ENCODE measurements at places on chromosomes 4 and X.

- DNase-seq = peak; percentile 52
Observed at GRCh38 chr4:145938618-145939440, at the start of gene ZNF827. Gene ZNF827 (minus strand): TSS chr4:145938823. CDS start chr4:145938407, 416 bp downstream.

GRCh38 chrX:34555481-34555880, 101.6 kb downstream of the TMEM47 start:
- no peak for DNase-seq

- no peak for DNase-seq
Observed at GRCh38 chrX:8235026-8235425, 64.0 kb upstream of the VCX2 start.

- no peak for DNase-seq
Observed at GRCh38 chr4:87971866-87972265, 3.6 kb upstream of the SPP1 start.

DNA sequence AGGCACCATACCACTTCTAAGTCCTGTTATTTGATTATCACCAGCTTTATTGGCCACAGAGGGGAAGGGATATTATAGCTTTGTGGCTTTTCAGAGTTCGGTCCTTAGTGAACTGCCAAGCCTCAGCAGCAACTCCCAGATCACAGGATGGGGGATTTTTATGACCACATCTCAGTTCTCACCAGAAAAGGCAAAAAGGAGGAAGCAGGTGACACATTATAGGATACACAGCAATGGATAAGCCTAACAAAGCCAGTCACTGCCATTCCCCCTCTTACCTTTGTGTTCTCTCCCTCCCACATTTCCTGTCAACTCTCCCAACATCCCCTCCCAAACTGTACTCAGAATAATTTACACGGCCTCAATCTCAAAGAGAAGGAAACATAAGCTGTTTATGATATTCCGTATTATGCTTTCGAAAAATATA, 142.8 kb downstream of the MGST2 start:
- DNase-seq = no peak

DNA sequence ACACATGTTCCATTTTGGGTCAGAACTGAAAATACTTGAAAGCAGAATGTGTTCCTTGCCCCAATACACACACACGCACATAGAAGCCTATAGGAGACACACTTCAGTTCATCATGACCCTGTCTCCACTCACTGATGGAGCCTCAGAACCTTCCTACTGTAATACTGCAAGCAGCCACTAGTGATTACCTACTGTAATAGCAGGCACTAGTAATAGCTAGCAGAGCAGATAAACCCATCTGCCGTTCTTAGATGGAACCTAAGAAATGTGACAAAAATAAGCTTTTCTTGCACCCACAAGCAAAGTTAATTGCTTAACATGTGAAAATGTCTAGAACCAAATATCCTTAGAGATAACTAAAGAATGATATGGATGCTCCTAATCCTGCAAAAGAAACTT, 13.6 kb downstream of the AMTN start:
- DNase-seq = no peak

DNA sequence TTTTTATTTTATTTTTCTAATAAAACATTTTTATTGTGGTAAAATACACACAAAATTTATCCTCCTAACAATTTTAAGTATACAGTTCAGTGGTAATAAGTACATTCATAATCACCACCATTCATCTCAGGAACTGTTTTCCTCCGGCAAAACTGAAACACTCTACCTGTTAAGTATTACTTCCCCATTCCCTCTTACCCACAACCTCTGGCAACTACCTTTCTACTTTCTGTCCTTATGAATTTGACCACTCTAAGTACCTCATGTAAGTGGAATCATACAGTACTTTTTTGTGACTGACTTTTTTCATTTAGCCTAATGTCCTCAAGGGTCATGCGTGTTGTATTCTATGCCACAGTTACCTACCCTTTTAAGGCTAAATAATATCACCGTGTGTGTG, 21.1 kb upstream of the HSFX4 start:
- DNase-seq = no peak

DNA sequence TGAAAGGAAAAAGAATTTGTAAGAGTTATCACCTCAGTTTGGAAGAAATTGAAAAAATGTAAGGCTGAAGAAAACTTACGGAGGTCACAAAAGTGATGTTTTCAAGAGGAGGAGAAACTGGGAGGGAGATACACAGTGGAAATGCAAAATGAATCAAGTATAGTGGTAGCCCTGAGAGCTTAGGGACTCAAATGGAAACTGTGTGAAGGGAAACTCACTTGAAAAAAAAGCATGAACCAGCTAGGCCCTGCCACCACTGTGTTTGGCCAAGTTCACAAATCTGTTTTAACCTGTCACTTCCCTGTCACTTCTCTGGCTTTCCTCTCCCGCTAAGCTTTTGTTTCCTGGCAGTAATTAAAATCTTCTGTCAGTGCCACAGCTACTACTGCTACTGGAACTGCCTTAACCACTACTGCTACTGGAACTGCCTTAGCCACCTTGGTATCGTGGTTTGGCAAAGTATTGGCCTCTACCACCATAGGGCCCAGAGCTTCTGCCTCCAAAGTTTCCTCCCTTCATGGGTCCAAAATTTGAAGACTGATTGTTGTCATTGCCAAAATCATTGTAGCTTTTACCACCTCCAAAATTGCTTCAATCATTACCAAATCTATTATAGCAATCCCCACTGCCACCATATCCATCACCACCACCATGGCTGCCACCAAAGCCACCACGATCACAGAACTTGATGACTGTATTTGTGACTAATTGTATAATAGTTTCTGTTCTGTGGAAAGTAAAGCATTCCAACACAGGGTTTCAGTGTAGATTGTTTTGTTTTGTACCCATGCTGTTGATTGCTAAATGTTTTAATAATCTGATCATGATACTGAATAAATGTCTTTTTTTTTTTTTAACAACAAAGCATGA, 41.5 kb downstream of the SMARCA5 start:
- DNase-seq = no peak

GRCh38 chrX:49137492-49137891, 14.0 kb upstream of the GPKOW start:
- no peak for DNase-seq

- no peak for DNase-seq
Observed at GRCh38 chrX:68658530-68658929, 11.1 kb downstream of the STARD8 start.

- no peak for DNase-seq
Observed at GRCh38 chr4:66055999-66056398, 385.7 kb upstream of the EPHA5 start.

DNA sequence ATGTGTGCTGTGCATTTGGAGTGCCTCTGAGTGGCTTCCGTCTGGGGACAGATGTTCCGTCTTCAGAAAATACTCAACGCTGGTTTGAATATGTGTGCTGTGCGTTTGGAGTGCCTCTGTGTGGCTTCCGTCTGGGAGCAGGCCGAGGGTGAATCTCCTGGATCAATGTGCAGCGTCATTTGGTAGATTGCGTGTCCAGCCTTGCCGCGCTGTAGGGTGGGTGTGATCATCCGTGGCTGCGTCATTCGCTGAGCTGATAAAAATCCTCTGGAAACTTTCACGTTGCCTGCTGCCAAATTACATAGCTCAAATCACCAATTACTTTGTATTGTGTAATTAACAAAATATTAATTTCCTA, 12.1 kb downstream of the UVSSA start:
- no peak for DNase-seq

GRCh38 chr4:80012291-80012690, 60.7 kb downstream of the ANTXR2 start:
- DNase-seq = no peak

DNA sequence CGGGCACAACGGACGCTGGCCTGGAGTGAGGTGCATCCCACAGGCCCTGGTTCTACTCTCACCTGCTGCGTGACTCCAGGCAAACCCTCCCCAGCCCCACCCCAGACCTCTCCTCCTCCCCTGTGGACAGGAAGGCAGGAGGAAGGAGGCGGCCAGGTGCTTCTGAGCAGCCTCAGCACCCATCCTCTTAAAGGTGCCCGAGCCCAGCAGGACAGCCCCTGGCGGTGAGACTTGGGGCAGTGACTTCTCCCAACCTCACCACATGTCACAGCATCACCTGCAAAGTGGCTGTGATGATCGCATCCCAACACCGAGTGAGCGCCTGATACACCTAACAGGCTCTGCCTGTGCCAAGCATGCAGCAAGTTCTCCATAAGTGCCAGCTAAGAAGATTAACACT, 17.1 kb upstream of the MAN2B2 start:
- no peak for DNase-seq

DNA sequence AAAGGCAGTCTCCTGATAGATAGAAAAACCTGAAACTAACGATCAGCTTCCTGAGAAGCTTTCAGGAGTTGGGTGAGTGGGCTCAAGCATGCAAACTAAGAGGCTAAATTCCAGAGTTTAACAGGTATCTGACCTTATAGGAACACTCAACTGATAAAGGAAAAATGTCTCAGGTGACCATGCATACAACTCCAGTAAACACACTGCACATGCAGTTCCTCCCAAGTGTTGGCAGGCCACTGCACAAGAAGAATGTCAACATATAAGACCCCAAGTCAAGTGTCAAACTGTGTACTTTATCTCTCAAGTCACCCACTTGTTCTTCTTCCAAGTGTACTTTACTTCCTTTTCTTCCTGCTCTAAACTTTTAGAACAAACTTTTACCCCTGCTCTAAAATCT, 981.2 kb downstream of the FAM133A start:
- no peak for DNase-seq
